ENCODE measurements at places on chromosomes 3 and 15. TPM values are rescaled to one million over a fixed set of nuclear protein-coding genes. Genes with fewer than 3 reads are reported as not detected.

The BTLA gene
- 13.2 TPM for total RNA-seq

The CLDN16 gene
- total RNA-seq, result not detected

The CHRM5 gene
- total RNA-seq, result not detected

DNA sequence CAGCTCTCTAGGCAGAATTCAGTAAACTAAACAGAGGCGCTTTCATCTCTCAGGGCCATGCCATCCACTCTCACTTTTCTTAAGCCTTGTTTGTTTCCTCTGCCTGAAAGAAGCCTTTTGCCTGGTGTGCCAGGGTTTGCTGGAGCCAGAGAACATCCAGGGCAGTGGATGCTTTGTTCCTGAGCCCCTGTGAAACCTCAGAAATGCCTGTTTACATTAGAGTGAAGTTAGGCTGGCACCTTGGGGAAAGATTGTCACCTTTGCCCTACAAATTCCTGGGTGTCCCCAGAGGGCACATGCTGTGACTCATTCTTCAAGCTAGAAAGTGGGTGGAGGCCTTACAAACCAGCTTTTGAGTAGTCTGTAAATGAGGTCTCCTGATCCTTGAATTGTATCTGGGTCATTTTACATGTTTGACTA is 10.7 kb upstream of the TRAK1 start:
- H3K27me3 ChIP-seq, result no peaks in the 10 kb centered on the region
- H3K36me3 ChIP-seq, result peaks cover 7% of the 10 kb centered on the region
- no peak overlapping the region for H3K4me3 ChIP-seq
- H3K4me1 ChIP-seq, result peaks cover 53% of the 10 kb centered on the region
- peak; percentile 52 for DNase-seq
- peak overlapping the region; percentile 82 for H3K27ac ChIP-seq

GRCh38 chr15:74422265-74422651 is 11.5 kb downstream of the SEMA7A start:
- no peak overlapping the region for H3K27ac ChIP-seq
- H3K4me3 ChIP-seq, result no peak overlapping the region
- H3K4me1 ChIP-seq, result peaks cover 68% of the 10 kb centered on the region
- no peak for DNase-seq
- no peaks in the 10 kb centered on the region for H3K27me3 ChIP-seq
- H3K36me3 ChIP-seq, result peaks cover 33% of the 10 kb centered on the region

- DNase-seq, result no peak
- H3K36me3 ChIP-seq, result peaks cover 9% of the 10 kb centered on the region
- H3K4me3 ChIP-seq, result no peak overlapping the region
- H3K27ac ChIP-seq, result no peak overlapping the region
- H3K27me3 ChIP-seq, result no peaks in the 10 kb centered on the region
Measured at GRCh38 chr15:40660686-40661085, 34.3 kb upstream of the RAD51 start.

DNA sequence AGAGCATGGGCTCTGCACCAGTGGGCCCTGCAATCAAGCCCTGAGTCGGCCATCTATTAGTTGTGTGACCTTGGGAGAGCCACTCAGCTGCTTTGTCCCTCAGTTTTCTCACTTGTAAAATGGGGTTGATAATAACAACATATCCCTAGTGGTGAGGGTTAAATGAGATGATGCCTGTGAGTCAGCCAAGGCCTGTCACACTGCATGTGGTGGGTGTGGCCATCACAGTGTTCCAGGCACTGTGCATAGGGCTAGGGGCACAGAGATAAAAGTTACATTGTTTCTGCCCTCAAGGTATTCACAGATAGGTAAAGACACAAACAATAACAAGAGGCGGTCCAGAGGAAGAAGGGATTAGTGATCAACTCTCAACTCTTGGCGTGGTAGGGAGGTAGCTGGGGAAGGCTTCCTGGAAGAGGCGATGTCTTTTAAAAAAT is 19.5 kb downstream of the SMAD6 start:
- no peaks in the 10 kb centered on the region for H3K27me3 ChIP-seq
- no peaks in the 10 kb centered on the region for H3K36me3 ChIP-seq
- no peak overlapping the region for H3K4me3 ChIP-seq
- peaks cover 6% of the 10 kb centered on the region for H3K4me1 ChIP-seq
- DNase-seq, result no peak
- H3K27ac ChIP-seq, result no peak overlapping the region

DNA sequence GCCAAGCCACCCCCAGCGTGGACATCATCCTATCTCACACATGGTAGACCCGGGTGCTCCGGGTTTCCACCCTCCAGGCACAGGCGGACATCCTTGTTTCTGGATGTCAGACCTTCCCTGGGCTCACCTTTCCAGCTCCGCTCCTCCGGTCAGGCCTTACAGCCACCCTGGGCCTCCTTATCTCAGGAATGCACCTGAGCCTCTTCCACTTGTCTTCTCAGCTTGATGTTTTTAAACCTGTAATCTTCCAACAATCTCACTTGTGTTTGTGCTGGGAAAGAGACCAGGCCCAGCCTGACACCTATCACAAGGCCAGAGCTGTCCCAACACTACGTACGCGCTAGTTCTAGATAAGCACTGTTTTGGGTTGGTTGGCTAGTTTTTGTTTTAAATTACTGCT is 53.9 kb downstream of the NIPA2 start:
- no peak for DNase-seq
- H3K27me3 ChIP-seq, result no peaks in the 10 kb centered on the region
- H3K4me3 ChIP-seq, result no peak overlapping the region
- no peaks in the 10 kb centered on the region for H3K4me1 ChIP-seq

GRCh38 chr3:48427630-48427962 is 2.3 kb downstream of the PLXNB1 start:
- peaks cover 4% of the 10 kb centered on the region for H3K4me1 ChIP-seq
- peaks cover 10% of the 10 kb centered on the region for H3K36me3 ChIP-seq
- peaks cover 6% of the 10 kb centered on the region for H3K27me3 ChIP-seq
- peak overlapping the region; percentile 25 for H3K4me3 ChIP-seq
- DNase-seq, result no peak
- H3K27ac ChIP-seq, result no peak overlapping the region

DNA sequence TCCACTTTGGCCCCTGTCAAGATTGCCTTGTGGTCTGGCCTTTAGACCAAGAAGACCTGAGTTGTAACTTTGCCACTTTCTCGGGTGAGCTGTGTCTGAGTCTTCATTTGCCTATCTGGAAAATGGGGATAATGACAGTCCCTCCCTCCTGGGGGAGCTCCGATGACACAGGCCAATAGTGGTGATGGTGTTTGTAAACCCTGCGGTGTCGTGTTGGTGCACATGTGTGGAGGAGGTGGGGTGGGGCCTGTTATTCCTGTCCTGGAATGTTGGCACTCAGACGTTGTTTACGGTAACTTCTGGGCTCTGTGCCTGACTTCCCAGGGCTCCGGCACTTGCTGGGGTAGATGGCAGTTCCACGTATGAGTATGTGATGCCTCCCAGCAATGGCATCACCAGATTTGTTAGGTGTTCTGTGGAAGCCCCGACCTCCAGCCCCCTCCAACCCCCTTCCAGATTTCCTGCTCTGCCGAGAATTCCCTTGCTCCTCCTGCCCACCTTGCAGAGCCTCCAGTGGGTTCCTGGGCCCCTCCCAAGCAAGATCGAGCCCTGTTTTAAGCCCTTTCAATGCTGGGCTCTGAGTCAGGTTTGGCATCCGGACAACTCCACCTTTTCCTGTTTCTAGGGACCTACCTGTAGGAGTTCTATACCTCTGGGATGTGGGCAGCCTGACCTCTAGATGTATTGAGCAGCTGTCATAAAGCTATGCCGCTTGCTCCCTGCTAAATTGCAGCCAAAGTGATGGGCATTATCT is 31.4 kb downstream of the HRH1 start:
- H3K27ac ChIP-seq, result no peak overlapping the region
- H3K27me3 ChIP-seq, result peaks cover 4% of the 10 kb centered on the region
- no peaks in the 10 kb centered on the region for H3K4me1 ChIP-seq
- no peak for DNase-seq
- H3K36me3 ChIP-seq, result no peaks in the 10 kb centered on the region

- no peaks in the 10 kb centered on the region for H3K27me3 ChIP-seq
- H3K4me1 ChIP-seq, result peaks cover 4% of the 10 kb centered on the region
- H3K36me3 ChIP-seq, result peaks cover 21% of the 10 kb centered on the region
- no peak overlapping the region for H3K27ac ChIP-seq
- no peak overlapping the region for H3K4me3 ChIP-seq
Measured at GRCh38 chr3:112582244-112582874, 20.5 kb downstream of the SLC35A5 start.

GRCh38 chr3:173395073-173395411 is 2.5 kb upstream of the NLGN1 start:
- peak overlapping the region; percentile 71 for H3K4me3 ChIP-seq
- no peak overlapping the region for H3K27ac ChIP-seq
- no peak for DNase-seq
- H3K4me1 ChIP-seq, result peaks cover 28% of the 10 kb centered on the region
- peaks cover 49% of the 10 kb centered on the region for H3K27me3 ChIP-seq

- H3K4me1 ChIP-seq, result no peaks in the 10 kb centered on the region
- no peak for DNase-seq
- H3K27ac ChIP-seq, result no peak overlapping the region
- H3K36me3 ChIP-seq, result no peaks in the 10 kb centered on the region
- peaks cover 3% of the 10 kb centered on the region for H3K27me3 ChIP-seq
Measured at GRCh38 chr3:81908561-81908960, 147.1 kb upstream of the GBE1 start.

DNA sequence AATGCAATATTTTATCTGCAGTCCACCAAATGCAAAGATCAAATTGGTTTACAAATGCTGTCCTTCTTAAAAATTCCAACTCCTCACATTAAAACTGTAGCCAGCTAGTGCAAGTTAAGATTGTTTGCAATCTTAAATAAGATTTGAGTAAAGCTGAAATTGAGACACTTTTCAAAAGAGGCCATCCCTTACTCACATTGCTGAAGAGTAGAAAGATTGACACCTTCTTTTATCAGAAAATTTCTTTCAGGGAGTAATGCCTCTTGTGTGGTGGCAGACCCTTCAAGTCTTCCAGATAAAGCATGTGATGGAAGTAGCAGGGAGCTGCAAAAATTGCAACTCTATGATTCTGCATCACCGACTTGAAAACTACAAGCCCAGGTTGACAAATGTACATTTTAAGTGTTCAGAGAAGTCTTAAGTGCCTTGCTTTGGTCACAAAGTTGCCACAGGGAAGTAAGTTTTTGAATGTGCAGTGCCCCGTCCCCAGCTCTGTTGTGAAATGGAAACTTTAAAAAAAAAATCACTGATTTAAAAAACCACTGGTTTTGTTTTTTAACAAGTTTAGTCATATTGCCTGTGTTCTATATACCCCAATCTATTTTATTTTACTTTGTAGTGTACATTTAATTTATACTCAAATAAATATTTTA is 12.6 kb downstream of the CD86 start:
- DNase-seq, result no peak
- H3K36me3 ChIP-seq, result no peaks in the 10 kb centered on the region
- H3K4me3 ChIP-seq, result no peak overlapping the region
- no peaks in the 10 kb centered on the region for H3K27me3 ChIP-seq

- no peak overlapping the region for H3K4me3 ChIP-seq
- no peak for DNase-seq
- H3K27ac ChIP-seq, result no peak overlapping the region
- peaks cover 6% of the 10 kb centered on the region for H3K36me3 ChIP-seq
- no peaks in the 10 kb centered on the region for H3K27me3 ChIP-seq
Measured at GRCh38 chr3:17032407-17033034, 147.8 kb downstream of the PLCL2 start.

DNA sequence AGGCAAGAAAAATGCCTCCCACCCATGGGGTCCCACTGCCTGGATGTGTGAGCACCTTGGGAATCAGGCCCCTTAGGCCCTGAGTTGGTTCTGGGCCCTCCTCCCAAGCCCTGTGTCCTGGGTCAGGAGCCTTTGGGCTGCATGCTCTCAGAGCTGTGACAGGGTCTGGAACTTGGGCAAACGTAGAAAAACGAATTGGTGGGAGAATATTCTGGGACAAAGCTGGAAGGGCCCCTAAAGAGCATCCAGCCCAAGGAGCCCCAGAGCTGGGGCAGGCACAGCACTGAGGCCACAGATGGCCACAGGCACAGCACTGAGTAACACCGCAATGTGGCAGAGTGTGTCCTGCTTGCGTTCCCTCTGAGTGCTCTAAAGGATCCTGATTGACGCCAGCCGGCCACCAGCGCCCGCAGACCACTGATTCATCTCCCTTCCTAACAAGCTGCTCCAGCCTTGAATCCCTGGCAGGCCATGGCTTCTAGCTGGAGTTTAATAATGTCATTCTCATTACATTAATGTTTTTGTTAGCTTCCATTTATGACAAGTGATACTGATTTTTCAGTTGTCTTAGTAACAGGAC is 18.6 kb upstream of the SEC13 start:
- no peak for DNase-seq
- H3K27ac ChIP-seq, result no peak overlapping the region
- no peak overlapping the region for H3K4me3 ChIP-seq
- H3K36me3 ChIP-seq, result no peaks in the 10 kb centered on the region

DNA sequence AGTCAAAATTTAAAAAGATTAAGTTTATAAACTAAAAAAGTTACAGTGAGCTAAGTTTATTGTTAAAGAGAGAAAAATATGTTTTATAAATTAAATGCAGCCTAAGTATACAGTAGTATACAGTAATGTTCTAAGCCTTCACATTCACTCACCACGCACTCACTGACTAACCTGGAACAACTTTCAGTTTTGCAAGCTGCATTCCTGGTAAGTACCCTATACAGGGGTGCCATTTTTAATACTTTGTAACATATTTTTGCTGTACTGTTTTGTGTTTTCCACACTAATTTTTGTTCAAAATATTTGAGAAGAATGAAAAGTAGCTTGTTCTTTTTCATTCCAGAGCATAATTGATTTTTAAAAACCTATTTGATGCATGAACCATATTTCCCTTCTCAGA is 524.9 kb downstream of the RBMS3 start:
- no peaks in the 10 kb centered on the region for H3K4me1 ChIP-seq
- no peak for DNase-seq
- H3K27ac ChIP-seq, result no peak overlapping the region
- no peaks in the 10 kb centered on the region for H3K27me3 ChIP-seq
- no peaks in the 10 kb centered on the region for H3K36me3 ChIP-seq

GRCh38 chr3:57919987-57920386 is 88.2 kb upstream of the FLNB start:
- no peaks in the 10 kb centered on the region for H3K4me1 ChIP-seq
- DNase-seq, result no peak
- H3K27me3 ChIP-seq, result no peaks in the 10 kb centered on the region

DNA sequence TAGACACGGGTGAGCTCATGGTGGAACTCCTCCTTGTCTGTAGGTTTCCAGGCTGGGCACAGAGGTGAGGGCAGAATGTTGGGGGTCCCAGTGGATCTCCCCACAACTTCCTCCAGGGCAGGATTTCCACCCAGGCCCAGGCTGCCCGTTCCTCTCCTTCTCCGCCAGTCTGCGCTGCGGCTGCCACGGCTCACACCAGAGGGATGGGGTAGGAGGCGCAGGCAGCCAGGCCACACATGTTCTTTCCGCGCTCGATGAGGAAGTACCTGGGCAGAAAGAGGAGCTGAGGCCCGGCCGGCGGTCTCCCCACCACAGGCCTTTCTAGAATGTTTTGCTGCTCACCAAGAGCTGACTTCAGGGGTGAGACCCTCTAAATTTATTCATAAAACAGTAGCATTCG is 22.9 kb downstream of the CTSH start:
- H3K36me3 ChIP-seq, result peaks cover 19% of the 10 kb centered on the region
- H3K4me3 ChIP-seq, result no peak overlapping the region
- H3K27me3 ChIP-seq, result no peaks in the 10 kb centered on the region
- H3K27ac ChIP-seq, result no peak overlapping the region
